ENCODE measurements at places on chromosomes 3 and 15.

GRCh38 chr3:38998086-38998485, 53.7 kb downstream of the SCN11A start:
- DNase-seq, result no peak

GRCh38 chr3:135556174-135556573, 409.4 kb upstream of the PPP2R3A start:
- no peak for DNase-seq

DNA sequence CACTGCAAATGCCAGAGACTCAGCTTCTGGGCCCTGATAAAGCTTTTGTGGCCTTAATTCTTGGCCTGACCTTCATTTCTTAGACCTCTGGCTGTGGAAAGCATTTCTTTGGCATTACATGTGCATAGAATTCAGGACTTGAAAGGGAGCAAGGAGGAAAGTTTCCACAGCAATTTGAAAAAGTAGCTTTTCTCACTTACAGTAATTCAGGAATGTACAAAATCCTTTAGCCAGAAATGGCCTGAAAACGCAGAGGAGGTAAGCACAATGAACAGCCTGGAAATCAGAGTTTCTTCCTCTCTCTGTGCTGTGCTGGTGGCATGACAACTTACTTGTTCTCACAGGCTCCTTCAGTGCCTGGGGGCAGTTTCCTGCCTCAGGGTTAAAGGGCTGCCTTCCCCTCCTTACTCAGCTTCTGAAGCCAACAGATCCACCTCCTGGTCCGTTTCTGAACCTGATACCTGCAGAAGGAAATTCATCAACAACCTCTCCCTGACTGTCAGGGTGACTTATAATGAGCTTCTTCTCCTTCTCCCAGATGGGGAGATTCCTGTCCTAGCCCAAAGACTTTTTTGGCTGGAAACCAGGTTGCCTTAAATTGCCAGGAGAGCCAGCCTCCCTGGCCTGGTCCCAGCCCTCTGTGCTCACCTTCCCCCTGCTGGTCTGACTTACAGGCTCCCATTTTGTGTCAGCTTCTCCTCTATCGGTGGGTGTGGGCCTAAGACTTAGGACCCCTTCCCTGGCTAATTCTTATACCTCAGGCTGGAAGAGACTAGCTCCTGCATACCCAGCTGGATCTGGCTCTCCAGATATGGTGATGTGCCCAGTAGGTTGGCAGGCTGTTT, 102.3 kb downstream of the MYRIP start:
- DNase-seq, result no peak

DNA sequence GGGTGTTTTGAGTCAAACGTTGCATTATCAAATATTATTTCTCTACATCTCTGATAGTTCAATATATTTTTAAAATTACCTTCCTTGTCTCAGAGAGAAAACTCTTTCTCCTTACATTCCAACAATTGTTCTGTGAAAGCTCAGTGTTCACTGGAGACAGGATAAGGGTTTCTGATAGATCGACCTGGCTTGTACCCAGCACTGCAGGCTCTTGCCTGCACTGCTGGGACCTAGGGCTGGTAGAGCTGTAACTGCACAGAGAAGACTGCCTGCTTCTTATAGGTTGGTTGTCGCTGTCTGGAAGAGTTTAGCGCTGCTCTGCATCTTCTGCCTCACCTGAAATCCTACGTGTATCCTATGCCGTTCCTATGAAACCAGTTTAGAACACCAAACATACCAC, 249.9 kb upstream of the LRTM1 start:
- no peak for DNase-seq

GRCh38 chr3:126664591-126665214, 9.8 kb upstream of the TXNRD3 start:
- no peak for DNase-seq

- no peak for DNase-seq
These were observed 31.0 kb downstream of the SRPRB start for GRCh38 chr3:133836497-133837158.

- DNase-seq, result peak; percentile 44
These were observed 24.4 kb upstream of the COPG1 start for GRCh38 chr3:129224984-129225393.

DNA sequence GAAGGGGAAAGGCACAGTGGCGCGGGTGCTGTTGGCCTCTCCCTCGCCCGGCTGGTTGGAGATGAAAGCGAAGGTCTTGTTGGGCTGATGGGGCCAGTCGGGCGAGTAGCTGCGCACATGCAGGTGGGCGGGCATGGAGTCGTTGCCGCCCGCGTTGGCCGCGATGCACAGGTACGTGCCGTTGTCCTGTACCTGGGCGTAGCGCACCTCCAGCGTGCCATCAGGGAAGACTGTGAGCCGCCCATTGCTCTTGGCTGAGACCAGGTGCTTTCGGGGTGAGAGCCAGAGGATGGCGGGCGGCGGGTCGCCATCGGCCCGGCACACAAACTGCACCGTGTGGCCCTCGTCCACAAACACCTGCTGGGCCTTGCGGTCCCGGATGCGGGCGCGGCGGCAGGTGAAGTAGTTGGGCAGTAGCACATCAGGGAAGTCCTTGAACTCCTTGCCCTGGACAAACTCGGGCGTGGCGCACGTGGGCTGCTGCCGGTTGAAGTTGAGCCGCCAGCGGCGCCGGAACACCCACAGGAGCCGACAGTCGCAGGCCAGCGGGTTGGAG, 18.4 kb downstream of the LINGO1 start:
- DNase-seq, result no peak

DNA sequence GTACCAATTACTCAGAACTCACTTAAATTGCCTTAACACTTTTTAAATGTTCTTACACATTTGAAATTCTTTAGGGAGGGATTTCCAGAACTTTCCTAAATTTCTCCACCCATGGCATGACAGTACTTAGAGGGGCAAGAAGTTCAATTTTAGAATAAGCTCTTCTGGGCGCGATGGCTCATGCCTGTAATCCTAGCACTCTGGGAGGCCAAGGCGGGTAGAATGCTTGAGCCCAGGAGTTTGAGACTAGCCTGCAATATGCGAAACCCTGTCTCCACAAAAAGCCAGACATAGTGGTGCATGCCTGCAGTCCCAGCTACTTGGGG, 10.6 kb downstream of the FAM131A start:
- no peak for DNase-seq

DNA sequence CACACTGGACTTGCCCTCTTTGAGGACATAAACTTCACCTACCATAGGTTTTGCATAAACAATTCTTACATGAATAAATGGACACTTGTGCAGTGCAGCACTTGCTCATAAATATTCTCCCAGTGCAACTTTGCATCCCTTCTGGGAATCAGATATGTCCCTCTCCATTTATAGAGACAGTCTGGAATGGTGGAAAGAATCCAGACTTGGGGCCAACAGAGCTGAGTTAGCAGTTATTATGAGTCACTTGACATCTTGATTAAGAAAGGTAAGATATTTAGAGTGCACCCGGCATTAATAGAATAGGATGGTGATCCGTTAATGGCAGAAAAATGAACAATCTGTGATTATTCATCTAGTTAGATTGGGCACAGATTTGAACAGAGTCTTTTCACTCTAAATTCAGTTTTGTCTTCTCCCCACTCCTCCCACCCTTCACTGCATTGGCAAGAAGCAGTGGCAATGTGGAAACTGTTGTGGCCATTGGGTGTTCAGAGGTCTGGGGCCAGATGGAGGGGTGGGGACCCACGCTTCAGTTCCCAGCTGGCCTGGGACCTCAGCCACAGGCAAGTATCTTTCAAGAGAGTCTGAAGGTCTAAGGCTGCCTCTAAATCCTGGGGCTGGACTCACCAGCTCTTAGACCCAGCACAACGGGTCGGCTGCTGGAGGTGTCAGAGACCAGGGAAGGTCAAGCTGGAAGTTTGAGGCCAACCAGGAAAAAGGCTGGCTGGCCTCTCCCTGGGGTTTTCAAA, 58.9 kb upstream of the KY start:
- no peak for DNase-seq
